ENCODE measurements at places on chromosomes 5 and 9.

- DNase-seq = no peak
These were observed 9.3 kb upstream of the ZDHHC12 start for GRCh38 chr9:128733256-128733655.

DNA sequence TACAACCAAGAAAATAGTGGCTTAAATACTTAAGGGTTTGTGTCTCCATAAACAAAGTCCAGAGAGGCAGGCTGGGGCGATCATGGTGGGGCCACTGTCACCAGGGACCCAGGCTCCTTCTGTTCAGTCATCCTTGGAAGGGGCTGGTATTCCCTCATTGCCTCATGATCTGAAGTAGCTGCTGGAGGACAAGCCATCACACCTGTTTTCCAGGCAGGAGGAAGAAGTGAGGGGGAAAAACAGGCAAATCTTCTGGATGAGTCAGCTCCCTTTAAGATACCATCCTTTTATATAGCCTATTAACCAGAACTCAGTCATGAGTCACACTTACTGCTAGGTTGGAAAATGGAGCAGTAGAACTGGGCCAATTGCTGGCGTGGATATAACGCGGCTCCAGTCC, 92.3 kb downstream of the DAP start:
- DNase-seq = no peak

DNA sequence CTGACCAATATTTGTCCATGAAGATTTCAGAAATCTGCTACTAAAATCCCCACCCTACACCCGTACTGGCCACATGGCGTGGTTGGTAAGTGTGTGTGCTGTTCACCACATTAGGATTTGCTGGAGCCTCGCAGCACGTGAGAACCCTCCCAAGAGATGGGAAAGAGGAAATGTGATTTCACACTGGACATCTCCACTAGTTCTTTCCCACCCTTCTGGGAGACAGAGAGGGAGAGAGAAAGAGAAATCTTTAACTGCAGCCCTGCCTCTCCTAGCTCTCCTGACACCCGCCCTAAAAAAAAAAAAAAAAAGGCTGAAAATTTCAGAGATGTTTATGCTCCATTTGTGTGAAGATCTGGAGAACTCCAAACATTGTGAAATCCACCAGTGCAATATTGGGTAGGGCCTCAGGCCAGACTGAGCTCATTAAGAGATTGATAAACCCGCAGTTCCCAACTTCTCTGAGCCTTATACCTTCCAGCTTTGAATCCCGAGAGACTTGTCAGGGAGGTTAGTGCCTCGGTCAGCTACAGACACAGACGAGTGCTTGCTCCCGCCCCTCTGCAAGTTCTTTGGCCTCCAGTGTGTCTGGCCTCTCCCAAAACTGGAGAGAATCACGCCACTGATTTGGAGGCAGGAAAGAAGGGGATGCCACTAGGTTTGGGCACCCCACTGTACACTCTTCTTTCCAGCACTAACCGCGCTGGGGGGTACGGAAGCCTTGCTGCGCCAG, 1.9 kb downstream of the SPRY4 start:
- no peak for DNase-seq

DNA sequence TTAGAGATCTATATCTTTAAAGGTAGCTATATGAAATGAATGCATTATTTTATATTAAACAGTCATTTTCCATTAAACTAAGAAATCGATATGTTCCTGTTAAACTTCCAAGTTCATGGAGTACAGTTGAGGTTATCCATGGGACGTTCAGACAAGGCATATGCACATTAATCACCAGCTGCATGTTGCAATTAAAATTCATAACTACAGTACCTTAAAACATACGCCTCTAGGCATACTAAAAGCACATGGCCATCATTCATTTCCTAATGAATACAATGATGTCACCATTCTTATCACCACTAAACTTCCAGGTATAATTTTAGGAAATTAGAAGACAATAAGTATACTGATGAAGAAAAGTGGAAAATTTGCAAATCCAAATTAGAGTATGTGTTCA, 174.3 kb downstream of the CDH12 start:
- DNase-seq = no peak

GRCh38 chr5:34486160-34486848, 169.8 kb upstream of the RAI14 start:
- peak; percentile 78 for DNase-seq

- DNase-seq = no peak
These were observed 1.2 kb downstream of the EXOC3 start for GRCh38 chr5:444226-444625.

DNA sequence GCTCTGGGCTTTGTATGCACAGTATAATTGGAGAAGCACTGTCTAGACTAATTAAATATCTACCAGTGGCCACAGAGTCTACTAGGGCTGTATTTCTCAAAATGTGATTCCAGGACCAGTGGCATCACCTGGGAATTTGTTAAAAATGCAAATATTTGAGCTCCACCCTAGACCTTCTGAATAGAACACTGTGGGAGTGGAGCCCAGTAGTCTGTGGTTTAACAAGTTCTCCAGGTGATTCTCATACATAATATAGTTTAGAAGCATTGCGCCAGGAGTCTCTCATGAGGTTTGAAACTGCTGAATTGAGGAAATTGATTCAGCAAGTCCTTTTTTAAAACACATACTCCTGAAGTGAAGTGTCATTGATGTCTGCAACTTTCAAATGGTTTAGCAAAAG, 74.7 kb downstream of the FCHO2 start:
- peak; percentile 55 for DNase-seq

- no peak for DNase-seq
These were observed 20.9 kb downstream of the SLC6A18 start for GRCh38 chr5:1245905-1246576.

- DNase-seq = peak; percentile 55
These were observed 37.4 kb downstream of the PIK3R1 start for GRCh38 chr5:68252673-68253623.

GRCh38 chr5:126809916-126810315, 33.0 kb downstream of the LMNB1 start:
- no peak for DNase-seq

DNA sequence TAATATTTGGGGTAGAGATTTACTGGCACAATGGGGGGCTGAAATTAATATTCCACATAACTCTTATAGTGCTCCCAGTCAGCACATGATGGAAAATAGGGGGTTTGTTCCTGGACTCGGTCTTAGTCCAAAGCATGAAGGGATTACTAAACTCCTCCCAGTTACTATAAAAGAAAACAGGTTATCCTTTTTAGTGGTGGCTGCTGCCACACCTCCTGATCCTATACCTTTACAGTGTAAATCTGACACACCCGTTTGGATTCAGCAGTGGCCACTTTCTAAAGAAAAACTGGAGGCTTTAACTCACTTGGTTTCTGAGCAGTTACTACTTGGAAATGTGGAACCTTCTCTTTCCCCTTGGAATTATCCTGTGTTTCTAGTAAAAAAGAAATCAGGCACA, 572.9 kb upstream of the PTGER4 start:
- DNase-seq = no peak

- DNase-seq = no peak
These were observed 142.4 kb downstream of the NMUR2 start for GRCh38 chr5:152262667-152263066.

- no peak for DNase-seq
These were observed 166.4 kb upstream of the OTULINL start for GRCh38 chr5:14415024-14415697.

Data from MM.1S (cell line).